Activated T-cell treated with anti-CD3 and anti-CD28 coated beads for 4 hours (primary cell): ENCODE measurements at places on chromosomes 4 and X.

DNA sequence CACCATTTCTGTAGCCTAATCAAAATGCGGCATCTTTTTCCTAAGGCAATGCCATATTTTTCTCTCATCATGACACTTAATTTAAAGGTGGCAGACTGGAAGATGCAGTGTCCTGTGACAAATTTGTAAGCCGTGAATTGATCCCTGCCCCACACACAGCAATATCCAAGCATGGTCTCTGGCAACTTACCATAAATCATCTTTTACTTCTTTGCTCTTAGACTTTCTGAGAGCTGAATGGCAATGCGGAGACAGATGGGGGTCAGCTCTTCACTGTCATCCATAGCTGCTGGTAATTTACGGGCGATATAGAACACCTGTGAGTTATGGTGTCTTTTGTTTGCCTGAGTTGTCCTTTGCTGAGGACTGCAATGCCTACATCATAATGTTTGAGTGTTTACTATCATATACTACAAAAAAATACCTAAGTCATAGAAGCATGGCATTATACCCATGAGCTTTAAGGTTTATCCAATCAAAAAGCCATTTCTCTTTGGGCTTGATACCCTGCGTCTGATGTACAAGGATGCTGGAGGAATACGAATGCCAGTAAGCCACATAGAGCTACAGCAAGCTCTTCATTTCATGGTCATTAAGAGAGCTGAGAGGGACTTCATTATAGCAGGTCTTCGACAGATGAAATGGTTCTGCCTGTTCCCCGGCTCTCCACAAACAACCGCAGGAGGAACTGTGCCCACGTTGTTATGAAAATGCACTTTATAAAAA, 148.1 kb downstream of the TRIML1 start:
- no peak for DNase-seq

DNA sequence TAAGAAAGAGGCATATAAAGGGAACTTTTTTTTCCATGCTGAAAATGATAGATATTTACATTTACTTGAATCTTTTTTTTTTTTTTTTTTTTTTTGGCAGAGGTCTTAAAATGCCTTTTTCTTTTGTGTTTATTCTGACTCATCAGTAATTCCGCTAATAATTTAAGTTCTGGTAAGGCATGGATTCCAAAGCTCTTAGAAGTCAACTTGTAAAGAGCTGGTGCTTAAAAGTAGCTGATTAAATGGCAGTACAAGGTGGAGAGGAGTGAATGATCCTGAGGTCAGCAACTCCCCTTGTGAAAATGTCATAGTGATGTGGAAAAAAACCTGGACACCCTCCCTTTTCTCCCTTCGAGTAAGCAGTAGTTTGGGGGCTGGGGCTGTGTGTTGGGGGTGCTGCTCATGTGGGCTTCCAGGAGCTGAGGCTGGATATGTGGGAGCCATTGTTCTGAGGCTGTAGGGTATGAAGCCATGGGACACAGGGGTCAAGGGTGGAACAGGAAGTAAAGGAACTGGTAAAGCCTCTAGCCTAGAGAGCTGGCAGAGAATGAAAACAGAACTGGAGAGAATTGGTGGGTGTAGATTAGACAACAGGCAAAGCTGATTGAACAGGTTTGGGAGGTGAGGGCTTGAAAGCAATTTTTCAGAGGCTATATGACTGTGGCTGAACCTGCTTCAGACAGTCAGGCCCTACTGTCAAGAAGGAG, 41.0 kb upstream of the PITX2 start:
- DNase-seq: no peak

DNA sequence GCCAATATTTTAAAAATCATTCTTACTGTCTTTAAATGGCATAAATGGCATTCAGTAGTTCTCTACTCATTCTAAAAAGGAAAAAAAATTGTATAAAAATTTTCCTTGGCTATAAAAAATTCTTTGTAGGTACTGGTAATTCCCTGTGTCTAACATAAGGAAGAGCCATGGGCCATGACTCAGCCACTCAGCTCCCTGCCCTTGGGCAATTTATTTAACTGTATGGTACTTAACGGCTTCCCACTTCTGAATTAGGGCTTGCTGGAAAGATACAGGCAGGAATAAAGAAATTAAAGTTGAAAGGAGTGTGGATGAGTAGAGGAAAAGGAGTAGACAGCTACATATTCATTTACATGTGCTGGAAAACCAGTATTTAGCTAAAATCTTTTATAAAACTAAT, 30.6 kb downstream of the ABHD18 start:
- no peak for DNase-seq

- DNase-seq: no peak
Measured at GRCh38 chr4:6917461-6918271, 8.0 kb downstream of the TBC1D14 start.

GRCh38 chr4:83316459-83317165, 18.0 kb downstream of the HPSE start:
- DNase-seq: no peak

GRCh38 chr4:177271915-177272766, 37.5 kb upstream of the NEIL3 start:
- DNase-seq: no peak

DNA sequence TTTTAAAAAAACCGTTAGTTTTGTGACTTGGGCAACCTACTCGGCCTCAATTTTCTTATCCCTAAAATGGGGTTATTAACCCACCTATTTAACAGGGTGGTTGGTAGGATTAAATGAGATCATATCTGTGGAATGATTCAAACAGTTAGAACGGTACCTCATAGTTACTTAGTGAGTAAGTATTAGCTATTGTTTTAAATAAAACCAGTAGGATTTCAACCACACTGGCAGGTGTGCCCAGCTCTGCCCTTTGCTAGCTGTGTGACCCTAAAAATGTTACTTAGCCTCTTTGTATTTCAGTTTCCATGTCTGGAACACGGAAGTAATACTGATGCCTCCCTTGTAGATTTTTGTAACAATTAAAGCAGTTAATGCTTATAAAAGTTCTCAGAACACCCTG, 225.8 kb upstream of the SPRY1 start:
- DNase-seq: no peak

- no peak for DNase-seq
Measured at GRCh38 chr4:135705343-135705742, 1503.8 kb upstream of the PABPC4L start.

DNA sequence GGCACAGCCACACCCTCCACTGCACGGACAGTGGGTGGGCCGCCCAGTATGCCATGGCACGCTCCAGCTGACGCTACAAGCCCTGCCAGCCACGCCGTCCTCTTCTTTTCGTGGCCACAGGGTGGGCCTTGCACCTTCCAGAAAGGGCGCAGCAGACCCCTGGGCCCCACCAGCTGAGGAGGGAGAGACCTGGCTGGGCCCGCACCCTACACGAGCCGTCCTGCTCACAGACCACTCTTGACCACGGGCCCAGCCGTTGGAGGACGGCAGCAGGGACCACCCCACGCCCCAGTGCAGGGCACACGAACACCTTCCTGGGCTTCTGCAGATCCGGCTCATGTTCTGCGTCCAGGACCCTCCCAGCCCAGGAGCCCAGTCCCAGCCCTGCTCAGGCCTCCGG, 27.1 kb downstream of the FAM53A start:
- DNase-seq: no peak

- no peak for DNase-seq
Measured at GRCh38 chr4:24963277-24963676, 50.4 kb upstream of the CCDC149 start.

DNA sequence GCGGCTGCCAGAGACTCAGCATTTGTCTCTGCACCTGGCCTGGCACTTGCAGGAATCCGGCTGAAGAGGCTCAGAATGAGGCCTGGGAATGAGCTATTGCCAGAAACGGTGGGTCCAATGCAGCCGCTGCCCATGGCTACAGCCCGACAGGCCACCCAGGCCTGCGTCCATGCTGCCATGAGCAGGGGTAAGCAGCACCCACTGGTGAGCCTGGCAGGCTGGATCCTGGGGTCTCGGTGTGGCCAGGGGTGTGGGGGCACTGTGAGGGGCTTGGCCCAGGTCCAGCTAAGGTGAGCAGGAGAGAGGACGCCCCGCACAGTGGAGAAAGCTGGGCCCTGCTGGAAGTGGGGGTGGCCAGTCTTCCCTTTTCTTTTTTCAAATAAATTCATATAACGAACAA, 60.3 kb upstream of the MXD4 start:
- DNase-seq: no peak
